ENCODE measurements at places on chromosomes 6 and 20.
A peak's percentile ranks its signal among the peaks of the same experiment; 100 is the strongest.

GRCh38 chr6:378090-378957 is 13.2 kb upstream of the IRF4 start:
- DNase-seq, result no peak

- no peak for DNase-seq
Measured at GRCh38 chr6:158575550-158575949, 15.7 kb downstream of the TMEM181 start.

DNA sequence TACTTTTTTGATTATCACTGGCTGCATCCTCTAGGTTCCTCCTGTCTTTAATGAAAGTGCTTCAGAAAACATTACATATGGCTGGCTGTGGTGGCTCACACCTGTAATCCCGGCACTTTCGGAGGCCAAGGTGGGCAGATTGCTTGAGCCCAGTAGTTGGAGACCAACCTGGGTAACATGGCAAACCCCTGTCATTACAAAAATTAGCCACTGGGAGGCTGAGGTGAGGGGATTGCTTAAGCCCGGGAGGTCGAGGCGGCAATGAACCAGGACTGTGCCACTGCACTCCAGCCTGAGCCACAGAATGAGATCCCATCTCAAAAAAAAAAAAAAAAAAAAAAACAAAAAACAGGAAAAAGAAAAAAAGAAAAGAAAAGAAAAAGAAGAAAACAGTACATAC is 35.3 kb downstream of the BEND3 start:
- DNase-seq, result no peak

- DNase-seq, result no peak
Measured at GRCh38 chr20:49587111-49587570, 19.2 kb upstream of the PTGIS start.

DNA sequence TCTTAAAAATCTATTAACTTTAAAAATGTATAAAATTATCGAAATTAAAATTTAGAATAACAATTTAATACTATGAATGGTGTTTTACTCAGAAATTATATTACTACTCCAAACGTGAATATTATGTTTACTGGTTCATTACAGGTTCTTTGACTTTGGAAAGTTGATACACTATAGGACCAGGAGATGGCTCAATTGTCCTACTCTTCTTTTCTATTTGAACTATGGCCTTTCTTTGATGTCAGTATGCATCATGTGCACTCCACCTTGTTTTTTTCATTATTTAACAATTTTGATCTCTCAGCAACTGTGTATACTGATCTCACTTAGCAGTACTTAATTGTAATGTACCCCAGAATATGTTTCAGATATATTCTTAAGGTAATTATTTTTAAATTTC is 391.5 kb upstream of the MANEA start:
- no peak for DNase-seq

DNA sequence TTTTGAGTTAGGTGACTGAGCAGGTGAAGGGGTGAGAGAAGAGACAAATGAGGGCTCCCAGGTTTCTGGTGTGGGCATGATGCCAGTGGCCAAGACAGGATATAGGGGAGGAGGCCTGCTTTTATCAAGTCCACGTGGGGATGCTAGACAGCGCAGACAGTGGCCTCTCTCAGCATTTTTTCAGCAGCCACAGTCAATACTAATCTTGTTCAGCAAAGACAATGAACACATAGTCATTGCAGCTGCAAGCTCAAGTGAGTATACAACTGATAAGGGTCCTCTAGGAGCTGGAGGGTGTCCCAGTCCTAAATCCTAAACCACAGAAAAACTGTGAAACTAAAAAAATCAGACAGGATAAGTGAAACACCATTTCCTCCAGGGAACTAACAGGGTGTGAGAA is 48.6 kb downstream of the UQCC1 start:
- DNase-seq, result no peak

- no peak for DNase-seq
Measured at GRCh38 chr20:16848061-16848460, 99.9 kb downstream of the OTOR start.

DNA sequence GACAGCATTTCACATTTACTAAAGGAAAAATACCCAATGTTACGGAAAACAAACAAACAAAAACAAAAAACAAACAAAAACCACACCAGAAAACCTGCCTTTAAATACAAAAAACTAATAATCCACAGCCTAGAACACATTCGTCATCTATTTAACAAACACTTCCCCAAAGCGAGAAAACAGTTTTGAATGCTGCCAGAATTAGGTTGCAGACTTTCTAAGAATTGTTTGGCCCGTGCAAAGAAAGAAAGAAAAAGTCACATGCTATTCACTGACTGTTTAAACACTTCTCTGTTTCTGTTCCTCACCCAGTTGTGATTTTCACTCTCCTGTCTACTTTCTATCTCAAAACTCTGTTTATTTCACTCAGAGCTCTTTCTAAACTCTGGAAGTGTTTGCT is 52.5 kb downstream of the BCAS1 start:
- DNase-seq, result no peak

- no peak for DNase-seq
Measured at GRCh38 chr6:115592025-115592424, 468.7 kb downstream of the FRK start.

DNA sequence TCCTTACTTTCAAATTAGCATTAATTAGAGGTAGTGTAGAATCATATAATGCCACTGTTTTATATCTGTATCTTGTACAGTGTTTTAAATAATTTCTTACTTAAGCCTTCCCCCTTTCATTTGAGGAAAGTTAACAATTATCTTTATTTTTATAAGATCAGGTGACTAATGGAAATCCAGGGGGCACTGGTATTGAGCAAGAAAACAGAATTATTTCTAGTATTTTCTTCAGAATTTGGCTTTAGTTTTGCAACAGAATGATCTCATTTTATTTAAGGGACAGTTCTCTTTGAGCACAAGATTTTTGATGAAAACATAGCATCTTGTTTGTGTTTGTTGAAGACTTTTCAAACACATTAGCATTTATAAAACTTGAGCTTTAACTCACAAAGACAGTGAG is 55.9 kb downstream of the RNF217 start:
- DNase-seq, result no peak

GRCh38 chr6:154532426-154532825 is 21.9 kb upstream of the CNKSR3 start:
- DNase-seq, result no peak

- DNase-seq, result peak; percentile 68
Measured at GRCh38 chr6:111727041-111727440, 121.4 kb upstream of the TRAF3IP2 start.

DNA sequence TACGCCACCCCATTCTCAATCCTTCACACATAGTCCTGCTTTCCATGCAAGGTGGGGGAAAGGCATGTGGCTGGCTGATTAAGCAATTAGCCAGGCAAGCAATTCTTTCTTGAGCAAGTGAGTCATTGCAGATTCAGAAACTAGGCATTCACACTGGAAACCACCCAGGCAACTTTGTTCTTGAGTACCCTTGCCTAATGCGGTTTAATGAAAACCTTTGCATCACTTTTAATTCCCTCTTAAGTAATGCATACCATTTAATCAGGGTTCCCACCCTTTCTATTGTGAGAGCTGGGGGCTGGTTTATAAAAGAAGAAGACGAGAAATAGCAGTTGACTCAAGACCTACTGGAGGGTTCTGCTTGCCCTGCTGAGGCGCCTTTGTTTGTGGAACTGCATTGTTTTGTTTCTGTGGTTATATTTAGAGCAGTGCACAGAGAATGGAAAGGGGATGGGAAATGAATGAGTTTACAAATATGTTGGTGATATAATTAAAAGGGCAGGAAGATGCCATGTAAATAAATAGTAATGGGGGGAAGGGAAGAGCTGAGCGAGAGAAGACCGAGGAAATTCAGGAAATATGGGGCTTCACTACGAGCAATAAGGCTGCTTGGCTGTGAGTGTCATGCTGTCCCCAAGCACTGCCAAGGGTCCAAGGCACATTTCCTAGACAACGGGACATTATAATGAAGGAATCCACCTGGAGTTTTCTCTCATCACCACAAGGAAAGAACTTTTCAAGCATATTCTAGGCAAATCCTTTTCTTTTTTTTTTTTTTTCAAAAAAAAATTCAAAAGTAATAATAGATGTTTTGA is 48.8 kb upstream of the TSHZ2 start:
- peak; percentile 95 for DNase-seq

GRCh38 chr20:23311947-23312506 is 38.6 kb upstream of the NXT1 start:
- DNase-seq, result no peak

GRCh38 chr6:154297721-154298120 is 58.9 kb downstream of the IPCEF1 start:
- DNase-seq, result peak; percentile 27

DNA sequence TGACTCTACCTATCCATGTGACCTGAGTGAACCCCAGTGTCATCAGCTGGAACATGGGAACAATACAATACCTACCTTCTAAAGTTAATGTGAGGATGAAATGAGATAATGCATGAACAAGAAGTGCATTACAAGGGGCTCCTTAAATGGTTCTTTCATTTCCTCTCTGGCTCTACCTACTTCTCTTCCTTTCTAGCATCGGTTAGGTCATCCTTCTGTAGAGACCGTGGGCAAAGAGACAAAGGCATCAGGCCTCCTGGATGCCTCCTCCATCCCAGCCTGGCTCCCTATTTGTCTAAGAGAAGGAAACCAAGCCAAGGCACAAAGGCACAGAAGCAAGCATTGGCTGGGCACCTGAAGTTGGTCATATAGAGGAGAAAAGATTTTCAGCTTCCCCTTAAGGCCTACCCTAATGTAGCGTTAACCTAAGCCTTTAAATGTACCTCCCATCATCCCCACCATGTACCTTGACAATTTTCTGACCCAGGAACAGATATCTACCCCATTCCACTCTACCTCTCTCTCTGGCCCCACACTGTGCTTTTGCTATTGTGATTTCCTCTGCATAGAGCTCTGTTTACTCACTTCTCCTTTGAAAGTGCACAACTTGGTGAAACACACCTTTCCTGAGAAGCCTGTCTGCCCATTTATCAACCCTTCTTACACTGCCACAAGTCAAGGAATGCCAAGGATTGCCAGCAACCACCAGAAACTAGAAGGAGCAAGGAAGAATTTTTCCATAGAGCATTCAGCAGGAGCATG is 86.6 kb downstream of the GCLC start:
- no peak for DNase-seq

DNA sequence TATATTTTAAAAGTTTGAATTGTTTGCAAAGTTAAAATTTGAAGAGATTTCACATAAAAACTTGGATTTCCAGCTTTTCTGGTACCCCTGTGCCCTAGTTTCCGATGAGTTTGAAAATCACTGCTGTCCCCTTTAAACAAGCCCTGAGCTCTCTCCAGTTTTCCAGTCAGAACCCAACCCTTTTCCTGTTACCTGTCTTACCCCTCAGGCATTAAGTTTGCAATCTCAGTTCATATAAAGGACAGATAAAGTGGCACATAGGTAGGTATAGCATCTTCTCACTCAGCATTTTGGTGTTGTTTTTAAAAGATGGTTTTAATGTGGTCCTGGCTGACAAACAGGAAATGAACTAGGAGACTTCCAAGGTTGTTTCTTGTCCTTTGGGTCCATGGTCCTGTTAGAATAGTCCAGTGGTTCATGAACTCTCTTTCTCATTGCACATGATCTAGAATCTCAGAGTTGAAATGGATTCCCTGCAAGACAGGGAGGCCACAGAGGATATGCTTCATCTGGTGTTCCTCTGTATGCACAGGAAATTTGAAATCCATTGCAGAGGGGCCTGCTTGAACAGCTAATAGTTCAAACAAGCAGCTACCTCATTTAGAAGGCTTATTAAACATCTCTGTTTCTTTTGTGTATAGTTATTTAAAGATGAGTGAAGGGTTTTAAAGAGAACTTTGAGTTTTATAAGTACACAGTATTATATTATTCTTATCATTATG is 82.7 kb downstream of the JAG1 start:
- no peak for DNase-seq

GRCh38 chr6:104531646-104532045 is 328.1 kb downstream of the HACE1 start:
- DNase-seq, result no peak

- DNase-seq, result no peak
Measured at GRCh38 chr6:93644611-93645010, 225.3 kb upstream of the EPHA7 start.

DNA sequence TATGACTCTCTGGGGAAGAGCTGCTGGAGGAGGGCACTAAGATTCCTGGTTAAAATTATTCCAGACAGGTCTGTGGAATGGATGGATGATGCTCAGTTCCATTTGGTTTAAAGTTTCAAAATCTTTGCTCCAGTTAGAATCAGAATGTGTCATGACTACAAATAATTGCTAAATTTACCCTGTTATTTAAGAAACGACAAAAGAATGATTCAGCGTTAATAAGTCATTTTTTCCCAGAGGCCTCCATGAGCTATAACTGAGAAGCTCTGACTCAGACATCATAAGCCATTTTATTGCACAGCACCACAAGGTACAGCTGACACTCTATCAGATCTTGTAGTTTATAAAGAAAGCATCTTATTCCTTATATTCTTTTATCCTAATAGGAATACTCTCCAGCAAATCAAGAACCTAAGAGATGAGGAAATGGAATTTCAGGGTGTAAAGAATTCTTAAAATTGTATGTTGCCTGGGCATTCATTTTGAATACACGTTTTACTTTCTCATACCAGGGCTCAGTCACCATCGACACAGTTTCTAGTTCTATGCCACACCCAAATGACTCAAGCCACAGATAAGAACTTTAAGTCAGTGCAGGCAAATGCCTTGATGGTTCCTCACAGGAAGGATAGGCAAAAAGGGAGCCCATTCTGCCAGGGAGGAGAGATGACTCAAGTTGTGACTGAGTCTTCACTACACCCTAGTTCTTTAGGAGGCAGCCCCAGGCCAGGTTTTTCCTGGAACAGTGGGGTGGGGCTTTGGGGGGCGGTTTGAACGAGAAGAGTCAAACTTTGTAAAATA is 636.0 kb downstream of the MMUT start:
- peak; percentile 88 for DNase-seq

DNA sequence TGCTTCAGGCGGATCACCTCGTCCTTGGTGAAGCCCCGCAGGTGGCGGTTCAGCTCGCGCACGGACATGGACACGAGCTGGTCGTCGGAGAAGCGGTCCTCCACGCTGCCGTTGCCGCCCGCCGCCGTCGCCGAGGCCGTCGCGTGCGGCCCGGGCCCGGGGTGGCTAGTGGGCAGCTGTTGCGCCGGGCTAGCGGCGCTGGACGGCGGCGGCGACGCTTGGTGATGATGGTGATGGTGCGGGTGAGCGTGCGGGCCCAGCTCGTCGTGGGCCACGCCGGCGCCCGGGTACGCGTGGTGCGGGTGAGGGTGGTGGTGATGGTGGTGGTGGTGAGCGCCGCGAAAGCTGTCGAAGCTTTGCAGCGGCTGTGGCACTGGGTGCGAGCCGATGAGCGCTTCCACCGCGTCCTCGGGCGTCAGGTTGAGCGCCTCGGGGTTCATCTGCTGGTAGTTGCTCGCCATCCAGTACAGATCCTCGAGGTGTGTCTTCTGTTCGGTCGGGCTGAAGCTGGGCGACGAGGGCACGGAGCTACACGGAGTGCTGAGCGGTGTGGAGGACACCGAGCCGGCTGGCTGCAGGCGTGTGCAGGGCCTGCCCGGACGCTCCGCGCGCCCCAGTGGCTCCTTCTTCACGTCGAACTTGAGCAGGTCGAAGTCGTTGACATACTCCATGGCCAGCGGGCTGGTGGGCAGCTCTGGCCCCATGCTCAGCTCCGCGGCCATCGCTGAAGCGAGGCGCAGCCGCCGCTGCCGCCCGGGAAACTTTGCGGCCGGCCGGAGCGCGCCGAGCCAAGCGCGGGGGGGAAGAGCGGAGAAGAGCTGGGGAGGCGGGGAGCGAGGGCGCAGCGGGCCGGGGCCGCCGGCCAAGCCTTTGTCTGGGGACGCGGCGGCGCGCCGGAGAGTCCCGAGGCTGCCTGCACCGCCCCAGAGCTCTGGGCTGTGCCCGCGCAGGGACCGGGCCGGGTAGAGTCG is 622 bp downstream of the MAFB start:
- DNase-seq, result no peak

GRCh38 chr6:23176471-23176870 is 607.1 kb downstream of the HDGFL1 start:
- DNase-seq, result no peak
